Stimulated activated CD4-positive, alpha-beta T cell treated with anti-CD3 and anti-CD28 coated beads, Interleukin-1b, Interleukin-23, amount 100 ng/mL, for 4 hours (primary cell): ENCODE measurements at places on chromosomes 11 and 22.

- no peak for DNase-seq
These were observed 14.9 kb downstream of the DSCAML1 start for GRCh38 chr11:117782101-117782500.

GRCh38 chr11:123525097-123525496 is 95.0 kb downstream of the GRAMD1B start:
- DNase-seq: no peak

DNA sequence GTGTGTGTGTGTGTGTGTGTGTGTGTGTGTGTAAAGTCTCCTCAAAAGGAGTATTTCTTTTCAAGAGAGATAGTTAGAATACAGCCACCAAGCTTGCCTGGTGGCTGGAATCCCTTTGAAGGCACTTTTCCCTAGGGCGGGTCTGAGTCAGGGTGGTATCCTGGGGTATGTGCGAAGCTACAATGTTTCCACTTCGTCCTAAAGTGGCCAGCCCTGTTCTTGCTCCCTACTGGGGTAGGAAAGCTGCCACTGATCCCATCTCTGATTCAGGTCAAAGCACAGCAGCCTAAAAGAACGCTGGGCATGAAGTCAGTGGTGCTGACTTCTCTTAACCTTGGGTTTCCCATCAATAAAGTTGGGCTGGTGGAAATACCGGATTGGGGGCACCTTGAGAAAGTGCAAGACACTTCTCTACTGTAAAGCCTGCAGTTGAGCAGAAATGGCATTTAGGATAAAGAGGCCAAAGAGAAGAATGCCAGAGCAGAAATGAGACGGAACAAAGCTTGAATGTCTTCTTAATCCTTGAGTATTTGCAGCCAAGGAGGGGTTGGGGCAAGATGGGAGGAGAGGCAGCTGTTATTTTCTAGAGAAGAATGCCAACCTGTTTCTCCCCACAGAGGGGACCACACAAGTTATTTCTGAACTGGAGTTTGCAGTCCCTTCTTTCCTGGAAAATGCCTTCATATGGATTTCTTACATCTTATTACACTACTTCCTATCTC is 35.3 kb downstream of the ZNRF3 start:
- no peak for DNase-seq

GRCh38 chr11:62427630-62428233 is 8.9 kb downstream of the SCGB1A1 start:
- no peak for DNase-seq

- DNase-seq: no peak
These were observed 915 bp downstream of the FEZ1 start for GRCh38 chr11:125494974-125495725.

DNA sequence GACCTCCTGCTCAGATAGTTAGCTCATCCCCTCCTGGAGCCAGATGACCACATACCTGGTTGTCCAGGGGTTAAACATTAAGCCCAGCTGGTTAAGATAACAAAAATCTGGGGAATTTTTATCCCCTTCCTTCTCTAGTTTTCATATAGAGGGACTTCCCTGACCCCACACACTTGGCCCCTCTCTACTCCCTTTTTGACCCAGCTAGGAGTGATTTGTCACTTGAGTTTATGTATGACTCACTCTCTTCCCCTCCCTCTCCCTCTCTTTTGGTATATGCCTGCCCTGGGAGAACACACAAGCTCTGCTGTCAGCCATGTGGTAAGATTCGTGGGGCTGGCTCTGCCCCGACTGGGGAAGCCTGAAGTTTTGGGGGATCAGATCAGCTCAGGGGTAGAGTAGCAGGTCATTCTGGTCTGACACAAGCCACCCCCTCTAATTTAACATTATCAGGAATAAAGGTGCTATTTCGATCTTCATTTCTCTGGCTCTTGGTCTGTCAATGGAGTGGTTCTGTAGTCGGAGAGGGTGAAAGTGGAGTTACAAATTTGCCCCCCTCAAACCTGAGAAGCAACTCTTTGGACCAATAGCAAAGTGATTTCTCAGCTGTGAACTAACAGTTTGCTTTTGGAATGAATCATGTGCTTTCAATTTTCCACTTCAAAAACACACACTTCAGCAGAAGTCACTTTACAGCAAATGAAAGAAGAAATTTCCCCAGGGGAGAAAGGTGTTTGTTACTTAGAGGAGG is 415.3 kb upstream of the CADM1 start:
- DNase-seq: no peak
